Activated CD4-positive, alpha-beta T cell treated with anti-CD3 and anti-CD28 coated beads for 4 hours (primary cell): ENCODE measurements at places on chromosomes 13 and 19.

- no peak for DNase-seq
Measured at GRCh38 chr13:32277839-32278238, 37.3 kb downstream of the ZAR1L start.

DNA sequence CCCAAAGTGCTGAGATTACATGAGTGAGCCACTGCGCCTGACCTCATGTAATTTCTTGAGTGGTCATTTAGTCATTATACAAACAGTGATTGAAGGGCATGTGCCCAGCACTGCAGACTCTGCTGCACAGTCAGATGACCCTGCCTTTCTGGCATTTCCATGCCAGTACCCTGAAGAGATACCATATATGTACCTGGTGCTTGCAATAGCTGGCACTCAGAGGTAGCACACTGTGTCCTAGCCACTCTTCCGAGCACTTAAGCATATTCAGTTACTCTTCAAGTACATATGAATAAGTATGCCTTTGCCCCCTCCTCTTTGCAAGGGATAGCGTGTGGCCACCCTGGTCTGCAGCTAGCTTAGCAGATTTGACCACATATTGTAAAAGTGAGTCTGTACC, 15.5 kb downstream of the STX10 start:
- no peak for DNase-seq

DNA sequence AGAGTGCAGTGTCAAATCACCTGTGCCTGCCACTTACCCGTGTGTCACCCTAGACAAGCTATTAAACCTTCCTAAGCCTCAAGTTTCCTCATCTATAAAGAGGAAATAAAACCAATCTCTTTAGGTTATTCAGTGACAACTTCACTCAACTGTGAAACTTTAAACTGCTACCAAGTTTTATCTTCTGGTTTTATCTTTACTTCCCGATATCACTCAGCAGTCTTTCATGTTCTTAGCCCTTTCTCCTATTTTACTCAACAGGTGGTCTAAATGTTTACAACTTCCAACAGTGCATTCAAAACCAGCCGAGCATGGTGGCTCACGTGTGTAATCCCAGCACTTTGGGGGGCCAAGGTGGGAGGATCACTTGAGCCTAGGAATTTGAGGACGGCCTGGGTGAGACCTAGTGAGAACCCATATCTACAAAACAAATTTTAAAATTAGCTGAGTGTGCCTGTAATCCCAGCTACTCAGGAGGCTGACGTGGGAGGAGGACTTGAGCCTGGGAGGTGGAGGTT, 59.6 kb downstream of the GPALPP1 start:
- no peak for DNase-seq

- no peak for DNase-seq
Measured at GRCh38 chr19:5451494-5451893, 3.7 kb upstream of the ZNRF4 start.

DNA sequence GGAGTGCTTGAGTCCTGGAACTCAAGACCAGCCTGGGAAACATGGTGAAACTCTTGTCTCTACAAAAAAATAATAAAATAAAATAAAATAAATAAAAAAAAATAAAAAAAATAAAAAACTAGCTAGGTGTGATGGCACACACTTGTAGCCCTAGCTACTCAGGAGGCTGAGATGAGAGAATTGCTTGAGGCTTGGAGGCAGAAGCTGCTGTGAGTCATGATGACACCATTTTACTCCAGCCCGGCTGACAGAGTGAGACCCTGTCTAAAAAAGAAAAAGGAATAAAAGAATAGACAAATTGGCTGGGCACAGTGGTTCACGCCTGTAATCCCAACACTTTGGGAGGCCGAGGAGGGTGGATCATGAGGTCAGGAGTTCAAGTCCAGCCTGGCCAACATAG, 1168.9 kb downstream of the SLITRK5 start:
- DNase-seq, result no peak

- DNase-seq, result peak; percentile 42
Measured at GRCh38 chr19:6062274-6062673, 48.0 kb downstream of the RFX2 start.

- DNase-seq, result no peak
Measured at GRCh38 chr13:39920613-39921012, 265.2 kb downstream of the COG6 start.

GRCh38 chr13:30855569-30855968, 50.5 kb upstream of the MEDAG start:
- DNase-seq, result no peak

GRCh38 chr19:48405850-48406249, 12.4 kb downstream of the GRIN2D start:
- no peak for DNase-seq

DNA sequence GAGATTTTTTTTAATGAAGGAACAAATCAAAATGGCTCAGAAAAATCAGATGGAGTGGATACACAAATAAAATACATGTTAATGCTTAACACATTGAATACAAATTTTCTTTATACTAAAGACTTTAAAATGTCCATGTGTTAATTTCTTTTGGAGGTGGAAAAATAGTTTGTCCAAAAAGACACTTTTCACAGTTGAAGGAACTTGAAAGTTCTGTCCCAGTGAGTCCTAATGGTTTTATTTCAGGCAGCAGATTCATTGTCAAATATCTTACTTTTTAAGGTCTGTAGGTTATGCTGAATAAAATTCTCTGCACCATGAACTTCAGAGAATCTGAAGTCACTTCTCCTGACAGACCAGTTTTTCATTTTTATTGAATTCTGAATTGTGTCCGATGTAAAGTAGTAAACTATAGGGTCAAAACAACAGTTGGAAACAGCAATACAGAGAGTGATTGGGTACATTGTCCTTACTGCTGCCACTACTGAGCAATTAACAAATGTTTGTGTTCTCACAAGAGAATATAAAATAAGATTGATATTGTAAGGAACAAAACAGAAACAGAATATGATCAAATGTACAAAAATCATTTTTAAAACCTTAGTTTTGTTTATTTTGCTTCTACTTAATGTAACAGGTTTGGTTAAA, 1.6 kb downstream of the LPAR6 start:
- DNase-seq, result no peak

DNA sequence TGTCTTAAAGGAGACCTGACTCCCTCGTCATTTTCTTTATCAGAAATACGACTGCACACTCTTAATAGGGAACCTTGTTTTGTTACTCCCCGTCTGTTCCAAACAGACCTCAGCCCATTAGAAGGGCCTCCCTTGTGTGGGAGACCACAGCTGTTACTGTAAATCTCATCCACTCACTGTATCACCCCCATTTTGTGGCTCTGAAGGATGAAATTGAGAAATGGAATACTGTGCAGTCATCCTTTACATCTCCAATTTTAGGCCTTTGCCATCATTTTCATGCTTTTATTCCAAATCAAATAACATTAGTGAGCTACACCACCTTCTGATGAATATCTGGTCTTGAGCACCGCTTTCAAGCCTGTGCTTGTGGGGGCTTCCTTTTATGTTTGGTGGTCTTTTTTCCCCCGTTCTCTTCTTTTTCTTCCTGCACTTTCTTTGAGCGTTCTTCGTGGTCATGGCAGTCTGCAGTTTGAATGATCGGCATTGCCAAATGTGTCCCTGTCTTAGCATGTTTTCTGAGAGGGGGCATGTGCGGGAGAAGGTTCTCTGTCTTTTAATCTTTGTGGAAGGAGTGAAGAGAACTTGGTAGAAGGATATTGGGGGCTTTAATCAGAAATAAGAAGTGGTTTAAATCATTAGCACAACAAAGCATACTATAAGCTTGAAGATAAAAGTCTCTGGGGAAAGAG, 65.8 kb downstream of the GGACT start:
- DNase-seq, result no peak

DNA sequence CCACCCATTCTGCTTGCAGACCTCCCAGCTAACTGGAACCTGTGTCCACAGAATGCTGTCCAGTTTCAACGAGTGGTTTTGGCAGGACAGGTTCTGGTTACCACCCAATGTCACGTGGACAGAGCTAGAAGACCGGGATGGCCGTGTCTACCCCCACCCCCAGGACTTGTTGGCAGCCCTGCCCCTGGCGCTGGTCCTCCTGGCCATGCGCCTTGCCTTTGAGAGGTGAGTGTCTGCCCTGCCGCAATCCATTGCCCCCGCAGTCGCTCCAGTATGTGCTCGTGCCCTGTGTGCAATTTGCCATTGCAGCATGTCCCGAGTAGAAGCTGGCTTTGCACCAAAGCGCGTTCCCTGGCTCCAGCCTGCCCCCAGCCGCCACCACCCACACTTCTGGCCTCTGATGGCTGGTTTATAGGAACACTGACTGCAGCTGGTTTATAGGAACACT, 41.9 kb downstream of the CERS4 start:
- DNase-seq, result no peak
